CD4-positive, alpha-beta memory T cell (primary cell): ENCODE measurements at places on chromosomes 7 and 10. TPM values are rescaled to one million over a fixed set of nuclear protein-coding genes. Genes with fewer than 3 reads are reported as not detected.

DNA sequence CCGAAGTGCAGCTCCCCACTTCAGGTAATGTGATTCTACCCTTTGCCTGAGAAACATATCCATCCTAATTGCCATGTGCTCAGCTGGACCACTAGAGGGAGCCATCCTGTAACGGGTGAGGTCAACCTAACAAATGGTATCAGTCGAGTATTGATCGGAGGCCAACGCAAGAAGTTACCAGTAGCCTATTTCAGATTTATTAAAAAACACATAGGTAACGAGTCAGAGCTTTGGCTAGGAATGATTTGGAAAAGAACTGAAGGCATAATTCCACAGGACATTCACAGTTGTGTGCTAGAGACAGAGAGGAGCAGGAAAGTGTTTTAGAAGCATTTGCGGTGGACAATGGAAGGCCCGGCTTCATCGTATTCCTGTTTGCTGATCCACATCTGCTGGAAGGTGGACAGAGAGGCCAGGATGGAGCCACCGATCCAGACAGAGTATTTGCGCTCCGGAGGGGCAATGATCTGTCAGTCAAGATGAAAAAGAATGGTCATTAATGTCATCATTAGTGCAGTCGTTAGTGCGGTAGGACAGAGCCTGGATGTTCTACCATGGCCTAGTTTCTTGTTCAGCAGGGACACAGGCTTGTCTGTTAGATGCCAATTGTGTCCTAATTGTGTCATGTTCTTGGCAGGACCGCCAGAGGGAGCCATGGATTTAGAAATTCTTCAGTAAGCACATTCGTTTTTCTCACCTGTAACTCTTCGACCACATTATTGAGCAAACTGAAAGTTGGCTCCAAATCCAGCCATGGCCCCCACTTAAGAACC is 17.5 kb downstream of the ACTA2 start:
- H3K27me3 ChIP-seq: no peaks in the 10 kb centered on the region
- peak overlapping the region; percentile 6 for H3K27ac ChIP-seq
- H3K4me3 ChIP-seq: peak overlapping the region; percentile 5
- peak; percentile 73 for DNase-seq

The CALML3 gene
- polyA plus RNA-seq: not detected

GRCh38 chr7:32293833-32294232 is 196.3 kb downstream of the LSM5 start:
- no peaks in the 10 kb centered on the region for H3K36me3 ChIP-seq
- H3K27me3 ChIP-seq: no peaks in the 10 kb centered on the region
- H3K4me3 ChIP-seq: no peak overlapping the region
- no peaks in the 10 kb centered on the region for H3K4me1 ChIP-seq
- DNase-seq: no peak
- no peak overlapping the region for H3K27ac ChIP-seq

The EIF4EBP2 gene
- polyA plus RNA-seq: 83.9 TPM

The ANK3 gene
- 7.2 TPM for polyA plus RNA-seq

- DNase-seq: no peak
- H3K27ac ChIP-seq: no peak overlapping the region
- H3K4me1 ChIP-seq: no peaks in the 10 kb centered on the region
- no peak overlapping the region for H3K4me3 ChIP-seq
Measured at GRCh38 chr10:48468866-48469511, 135.9 kb downstream of the ARHGAP22 start.

DNA sequence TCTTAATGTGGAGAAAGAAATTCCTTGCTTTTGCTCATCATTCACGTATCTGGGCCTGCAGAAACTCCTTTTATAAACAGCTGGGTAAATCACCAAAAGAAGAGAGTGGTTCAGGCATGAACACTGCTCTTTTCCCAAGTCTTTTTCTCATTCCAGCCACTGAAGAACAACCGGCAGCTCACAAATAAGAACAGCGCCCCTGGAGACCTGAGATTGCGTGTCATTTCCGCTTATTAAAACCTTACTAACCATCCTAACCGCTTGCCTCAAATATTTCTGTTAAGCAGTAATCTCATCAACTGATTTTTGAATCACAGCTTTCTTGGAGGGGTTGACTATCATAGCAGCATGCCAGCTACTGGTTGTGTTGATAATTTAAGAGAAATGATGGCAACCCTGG is 213.0 kb upstream of the PLXNA4 start:
- no peaks in the 10 kb centered on the region for H3K36me3 ChIP-seq
- H3K4me1 ChIP-seq: no peaks in the 10 kb centered on the region
- DNase-seq: no peak
- no peak overlapping the region for H3K4me3 ChIP-seq

GRCh38 chr7:15403751-15404150 is 158.1 kb downstream of the AGMO start:
- H3K27ac ChIP-seq: no peak overlapping the region
- H3K36me3 ChIP-seq: no peaks in the 10 kb centered on the region
- DNase-seq: no peak
- H3K4me3 ChIP-seq: no peak overlapping the region
- no peaks in the 10 kb centered on the region for H3K27me3 ChIP-seq

DNA sequence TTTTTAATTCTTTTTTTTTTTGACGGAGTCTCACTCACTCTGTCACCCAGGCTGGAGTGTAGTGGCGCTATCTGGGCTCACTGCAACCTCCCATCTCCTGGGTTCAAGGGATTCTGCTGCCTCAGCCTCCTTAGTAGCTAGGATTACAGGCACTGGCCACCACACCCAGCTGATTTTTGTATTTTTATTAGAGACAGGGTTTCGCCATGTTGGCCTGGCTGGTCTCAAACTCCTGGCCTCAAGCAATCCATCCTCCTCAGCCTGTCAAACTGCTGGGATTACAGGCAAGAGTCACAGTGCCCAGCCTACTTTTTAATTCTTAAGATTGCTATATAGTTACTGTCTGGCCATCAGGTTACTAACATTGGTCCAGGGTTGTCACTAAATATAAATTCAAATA is 59.6 kb downstream of the ZNF277 start:
- no peak overlapping the region for H3K27ac ChIP-seq
- no peak overlapping the region for H3K4me3 ChIP-seq
- DNase-seq: no peak
- H3K27me3 ChIP-seq: no peaks in the 10 kb centered on the region
- no peaks in the 10 kb centered on the region for H3K36me3 ChIP-seq
- peaks cover 13% of the 10 kb centered on the region for H3K4me1 ChIP-seq

The HABP2 gene
- not detected for polyA plus RNA-seq

The COL26A1 gene
- polyA plus RNA-seq: not detected

DNA sequence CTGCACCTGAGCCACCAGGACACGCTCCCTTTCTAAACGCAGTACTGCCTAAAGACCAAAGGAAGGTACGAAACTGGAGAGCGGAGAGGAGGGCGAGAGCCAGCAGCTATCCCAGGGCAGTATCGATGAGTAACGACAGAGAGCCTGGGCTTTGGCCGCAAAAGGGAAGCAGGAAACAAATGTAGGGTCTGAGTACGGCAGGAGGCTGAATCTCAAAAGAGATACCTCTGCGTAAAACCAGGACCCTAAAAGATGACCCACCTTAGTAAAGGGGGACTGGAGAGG is 20.4 kb downstream of the PARP12 start:
- H3K27me3 ChIP-seq: no peaks in the 10 kb centered on the region
- H3K27ac ChIP-seq: no peak overlapping the region
- H3K36me3 ChIP-seq: peaks cover 52% of the 10 kb centered on the region
- H3K4me3 ChIP-seq: no peak overlapping the region

The FAM25G gene
- polyA plus RNA-seq: not detected

DNA sequence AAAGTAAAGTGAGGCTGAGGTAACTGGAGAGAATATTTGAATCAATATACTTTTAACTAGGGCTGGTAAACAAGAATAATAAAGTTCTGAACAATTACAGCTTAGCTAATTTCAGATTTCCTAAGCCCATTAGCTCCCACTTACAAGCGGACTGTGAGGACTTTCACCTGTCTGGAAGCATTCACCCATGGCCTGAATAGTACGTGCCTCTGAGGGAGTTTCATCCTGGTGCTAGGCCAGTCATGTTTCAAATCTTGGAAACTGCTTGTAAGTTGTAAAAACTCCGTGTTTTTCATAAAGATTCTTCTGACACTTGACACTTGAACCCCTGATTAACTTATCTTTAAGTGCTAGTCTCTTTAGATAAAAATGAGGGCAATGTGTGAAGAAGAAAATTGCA is 975.2 kb upstream of the GHITM start:
- H3K4me3 ChIP-seq: no peak overlapping the region
- H3K4me1 ChIP-seq: no peaks in the 10 kb centered on the region
- no peaks in the 10 kb centered on the region for H3K27me3 ChIP-seq

The ING3 gene
- 29.7 TPM for polyA plus RNA-seq

The MACROH2A2 gene
- 4.6 TPM for polyA plus RNA-seq

DNA sequence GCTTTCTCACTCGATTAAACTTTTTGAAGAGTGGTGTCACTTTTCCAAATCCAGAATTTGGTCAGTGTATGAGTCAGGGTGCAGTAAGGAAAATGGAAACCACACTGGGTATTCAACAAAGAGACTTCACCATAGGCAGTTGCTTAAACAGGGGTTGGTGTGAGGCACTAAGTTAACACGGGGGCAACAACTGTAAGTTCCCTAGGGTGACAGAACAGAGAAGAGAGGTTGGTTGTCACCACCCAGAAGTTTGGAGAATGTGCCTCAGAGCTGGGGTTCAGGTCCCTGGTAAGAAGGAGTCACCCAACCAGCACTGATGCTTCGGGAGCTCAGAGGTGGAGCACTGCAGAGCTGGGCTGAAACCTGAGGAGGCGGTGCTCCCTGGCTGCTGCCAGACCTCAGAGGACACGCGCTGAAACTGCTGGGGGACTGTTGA is 170.4 kb downstream of the ARID5B start:
- H3K4me3 ChIP-seq: no peak overlapping the region
- peaks cover 28% of the 10 kb centered on the region for H3K36me3 ChIP-seq
- peaks cover 51% of the 10 kb centered on the region for H3K4me1 ChIP-seq
- H3K27ac ChIP-seq: no peak overlapping the region
- no peak for DNase-seq
- no peaks in the 10 kb centered on the region for H3K27me3 ChIP-seq

GRCh38 chr7:49327155-49327554 is 402.8 kb downstream of the CDC14C start:
- H3K36me3 ChIP-seq: no peaks in the 10 kb centered on the region
- no peak overlapping the region for H3K4me3 ChIP-seq
- H3K27me3 ChIP-seq: no peaks in the 10 kb centered on the region
- no peaks in the 10 kb centered on the region for H3K4me1 ChIP-seq
- no peak for DNase-seq
- no peak overlapping the region for H3K27ac ChIP-seq

GRCh38 chr10:36468620-36469019 is 656.8 kb upstream of the ANKRD30A start:
- H3K4me3 ChIP-seq: no peak overlapping the region
- no peak overlapping the region for H3K27ac ChIP-seq
- H3K4me1 ChIP-seq: no peaks in the 10 kb centered on the region
- no peaks in the 10 kb centered on the region for H3K36me3 ChIP-seq
- no peaks in the 10 kb centered on the region for H3K27me3 ChIP-seq

DNA sequence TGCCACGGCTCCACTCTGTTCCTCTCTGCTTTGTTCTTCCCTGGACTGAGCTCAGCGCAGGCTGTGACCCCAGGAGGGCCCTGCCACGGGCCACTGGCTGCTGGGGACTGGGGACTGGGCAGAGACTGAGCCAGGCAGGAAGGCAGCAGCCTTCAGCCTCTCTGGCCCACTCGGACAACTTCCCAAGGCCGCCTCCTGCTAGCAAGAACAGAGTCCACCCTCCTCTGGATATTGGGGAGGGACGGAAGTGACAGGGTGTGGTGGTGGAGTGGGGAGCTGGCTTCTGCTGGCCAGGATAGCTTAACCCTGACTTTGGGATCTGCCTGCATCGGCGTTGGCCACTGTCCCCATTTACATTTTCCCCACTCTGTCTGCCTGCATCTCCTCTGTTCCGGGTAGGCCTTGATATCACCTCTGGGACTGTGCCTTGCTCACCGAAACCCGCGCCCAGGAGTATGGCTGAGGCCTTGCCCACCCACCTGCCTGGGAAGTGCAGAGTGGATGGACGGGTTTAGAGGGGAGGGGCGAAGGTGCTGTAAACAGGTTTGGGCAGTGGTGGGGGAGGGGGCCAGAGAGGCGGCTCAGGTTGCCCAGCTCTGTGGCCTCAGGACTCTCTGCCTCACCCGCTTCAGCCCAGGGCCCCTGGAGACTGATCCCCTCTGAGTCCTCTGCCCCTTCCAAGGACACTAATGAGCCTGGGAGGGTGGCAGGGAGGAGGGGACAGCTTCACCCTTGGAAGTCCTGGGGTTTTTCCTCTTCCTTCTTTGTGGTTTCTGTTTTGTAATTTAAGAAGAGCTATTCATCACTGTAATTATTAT is 1.2 kb downstream of the CLDN4 start:
- H3K36me3 ChIP-seq: no peaks in the 10 kb centered on the region
- peaks cover 21% of the 10 kb centered on the region for H3K4me1 ChIP-seq
- no peak for DNase-seq
- no peak overlapping the region for H3K27ac ChIP-seq

DNA sequence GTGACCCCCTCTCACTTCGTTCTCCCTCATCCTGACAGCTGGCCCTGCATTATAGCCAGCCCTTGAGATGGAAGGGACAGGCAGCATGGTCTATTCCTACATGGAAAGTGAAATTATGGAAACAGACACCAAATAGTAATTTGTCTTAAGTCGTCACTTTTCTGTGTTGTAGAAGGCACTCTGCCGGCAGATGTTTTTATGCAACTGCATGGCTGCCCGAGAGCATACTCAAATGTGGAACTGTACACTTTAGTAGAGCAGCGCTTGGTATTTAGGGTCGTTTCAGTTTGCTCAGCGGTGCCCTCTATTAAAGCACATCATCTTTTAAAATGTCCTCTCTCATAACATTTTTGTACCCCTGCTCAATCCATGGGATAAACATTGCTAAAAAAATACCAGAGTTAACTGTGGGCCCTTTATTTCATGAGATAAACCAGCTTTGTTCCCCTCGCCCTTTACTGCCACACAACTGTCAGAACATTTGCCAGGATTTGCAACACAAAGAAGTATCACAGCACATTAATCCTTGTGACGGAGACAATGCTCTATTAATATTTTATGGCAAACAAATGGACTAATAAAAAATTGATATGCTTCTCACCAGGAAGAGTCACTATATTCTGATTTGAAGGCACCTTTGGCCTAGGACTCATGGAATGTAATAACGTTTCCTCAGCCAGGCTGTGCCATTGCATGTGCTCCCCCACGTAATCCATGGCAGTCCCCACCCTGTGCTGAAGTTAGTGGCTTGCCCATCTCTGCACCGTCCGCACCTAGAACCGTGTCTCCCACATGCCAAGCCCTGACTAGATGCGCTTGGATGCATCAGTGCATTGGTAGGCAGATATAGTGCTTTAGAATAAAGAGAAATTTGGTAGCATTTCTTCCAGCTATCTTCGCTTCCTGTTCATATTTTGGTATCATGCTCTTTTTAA is 221.3 kb downstream of the PAXIP1 start:
- H3K36me3 ChIP-seq: no peaks in the 10 kb centered on the region
- H3K4me1 ChIP-seq: no peaks in the 10 kb centered on the region
- H3K4me3 ChIP-seq: no peak overlapping the region

The PNLIPRP3 gene
- not detected for polyA plus RNA-seq

The SPAG6 gene
- not detected for polyA plus RNA-seq
